Effector CD4-positive, alpha-beta T cell (primary cell): ENCODE measurements at places on chromosomes 6 and 20.

GRCh38 chr20:12276011-12276673 lies 358.4 kb downstream of the BTBD3 start:
- no peak for DNase-seq

GRCh38 chr6:154267508-154268106 lies 89.0 kb downstream of the IPCEF1 start:
- no peak for DNase-seq

DNA sequence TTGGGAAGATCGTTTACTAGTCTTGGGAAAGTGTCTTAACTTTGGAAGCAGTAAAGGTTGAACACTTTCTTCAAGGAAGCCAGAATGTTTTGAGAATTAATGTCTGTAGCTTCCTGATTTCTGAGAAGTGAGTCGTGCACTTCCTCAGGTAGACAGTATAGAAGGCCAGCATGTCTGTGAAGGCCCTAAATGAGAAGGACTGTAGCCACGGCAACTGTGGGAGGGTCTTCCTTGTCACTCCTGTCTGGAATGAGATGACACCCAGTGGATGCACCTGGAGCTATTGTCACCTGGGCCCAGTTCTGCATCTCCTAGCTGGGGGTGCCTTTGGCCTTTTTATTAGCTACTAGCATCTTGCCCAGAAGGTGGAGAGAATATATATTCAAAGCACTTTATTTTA lies 8.8 kb downstream of the STX16 start:
- DNase-seq, result no peak

DNA sequence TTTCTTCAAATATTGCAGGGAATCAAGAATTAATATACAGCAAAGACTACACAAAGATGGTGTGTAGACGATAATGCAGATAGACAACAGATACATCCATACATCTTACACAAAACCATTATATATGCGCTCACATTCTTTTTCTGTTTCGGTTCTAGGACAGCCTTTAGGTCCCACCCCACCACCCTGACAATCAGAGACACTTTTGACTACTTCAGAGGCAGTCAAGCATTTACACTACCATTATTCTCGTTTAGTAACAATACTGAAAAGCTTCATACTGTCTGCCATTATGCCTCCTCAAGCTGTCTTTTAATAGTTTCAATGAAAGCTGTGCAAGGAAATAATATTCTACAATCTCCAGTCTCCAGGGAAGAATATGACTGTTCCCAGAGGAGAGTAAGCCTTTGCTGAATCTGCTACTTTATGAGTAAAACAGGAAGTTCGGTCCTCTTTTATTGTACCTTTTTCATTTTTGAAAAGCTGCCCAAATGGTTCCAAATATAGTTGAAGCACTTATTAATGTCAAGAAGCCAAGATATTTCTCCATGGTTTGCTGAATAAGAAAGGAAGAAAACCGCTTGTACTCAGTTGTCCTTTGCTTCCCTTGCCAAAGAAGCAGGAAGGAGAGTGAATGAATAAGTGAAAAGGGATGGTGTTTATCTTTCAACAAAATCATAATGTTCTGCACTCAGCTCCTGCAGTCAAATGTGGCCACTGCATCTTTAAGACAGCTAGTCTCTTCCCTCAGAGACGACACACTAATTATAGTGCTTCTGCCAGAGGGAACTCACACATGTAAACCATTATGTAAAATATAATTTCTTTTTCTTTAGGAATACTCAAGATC lies 468.3 kb downstream of the CDC5L start:
- no peak for DNase-seq

DNA sequence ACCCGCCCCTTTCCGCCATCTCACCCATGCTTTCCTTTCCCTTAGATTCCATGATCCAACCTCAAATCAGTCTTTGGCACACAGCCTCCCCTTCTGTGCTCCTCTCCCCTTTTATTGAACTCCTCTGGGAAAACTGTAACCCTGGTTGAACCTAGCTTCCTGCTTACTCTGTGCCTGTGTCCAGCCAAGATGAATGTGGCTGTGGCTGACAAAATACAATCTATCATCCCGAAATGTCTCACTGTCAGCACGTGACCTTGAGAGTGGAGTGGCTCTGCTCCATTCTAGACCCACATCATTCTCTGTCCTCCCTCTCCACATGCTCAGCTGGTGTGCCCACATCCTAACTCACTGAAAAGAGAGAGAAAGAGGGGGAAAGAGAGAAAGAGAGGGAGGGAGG lies 11.0 kb downstream of the NCR2 start:
- no peak for DNase-seq

GRCh38 chr6:34573567-34574183 lies 17.5 kb upstream of the SPDEF start:
- DNase-seq, result no peak

DNA sequence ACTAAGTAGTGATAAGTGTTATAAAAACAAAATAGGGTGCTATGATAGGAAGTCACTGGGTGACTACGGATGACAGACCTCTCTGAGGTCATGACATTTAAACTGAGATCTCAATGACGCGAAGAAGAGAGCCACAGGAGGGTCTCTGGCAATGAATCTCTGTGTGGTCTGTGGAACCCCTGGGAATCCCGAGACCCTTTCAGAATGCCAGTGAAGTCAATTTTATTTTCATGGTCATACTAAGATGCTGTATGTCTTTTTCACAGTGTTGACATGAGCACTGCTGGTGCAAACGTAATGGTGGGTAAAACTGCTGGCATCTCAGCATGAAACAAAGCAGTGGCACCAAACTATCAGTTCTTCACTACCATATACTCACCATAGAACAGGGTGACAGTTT lies 155.0 kb downstream of the GJA10 start:
- no peak for DNase-seq

DNA sequence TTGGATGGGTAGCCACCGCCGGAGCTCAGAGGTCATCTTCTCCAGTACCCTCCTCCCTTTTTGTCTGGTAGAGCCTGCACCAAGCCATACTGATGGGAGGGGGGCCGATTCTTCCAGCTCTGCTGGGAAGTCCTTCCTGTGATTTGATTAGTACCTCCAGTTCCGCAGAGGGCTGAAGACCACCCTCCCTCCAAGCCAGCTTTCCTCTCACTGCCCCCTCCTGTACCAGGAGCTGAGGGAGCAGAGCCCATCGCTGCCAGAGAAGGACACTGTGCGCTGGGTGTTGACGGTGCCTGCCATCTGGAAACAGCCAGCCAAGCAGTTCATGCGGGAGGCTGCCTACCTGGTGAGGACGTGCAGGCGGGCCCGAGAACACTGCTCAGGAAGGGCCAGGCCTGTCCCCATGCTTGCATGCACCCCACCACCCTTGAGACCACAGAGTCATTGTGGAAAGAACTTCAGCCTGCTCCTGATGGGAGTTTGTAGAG lies 13.2 kb downstream of the HSPA12B start:
- no peak for DNase-seq

DNA sequence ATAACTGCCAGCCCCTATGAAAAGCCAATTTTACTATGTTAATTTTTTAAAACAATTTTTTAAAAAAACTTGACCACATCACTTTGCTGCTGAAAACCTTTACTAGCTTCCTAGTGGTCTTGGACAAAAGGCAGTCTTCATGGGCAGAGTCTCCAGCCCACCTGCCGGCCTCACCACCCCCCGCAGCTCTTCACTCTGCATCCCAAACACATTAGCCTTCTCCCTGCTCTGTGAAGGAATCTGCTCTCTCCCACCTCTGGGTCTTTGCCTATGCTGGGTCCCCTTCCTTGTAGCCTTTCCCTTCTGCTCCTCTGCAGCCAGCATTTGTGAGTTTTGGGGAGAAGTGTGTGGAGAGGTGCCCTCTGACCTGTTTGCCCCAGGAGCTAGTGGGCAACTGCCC lies 170.7 kb upstream of the MLN start:
- DNase-seq, result no peak

GRCh38 chr6:90127595-90127994 lies 169.0 kb downstream of the BACH2 start:
- DNase-seq, result no peak

DNA sequence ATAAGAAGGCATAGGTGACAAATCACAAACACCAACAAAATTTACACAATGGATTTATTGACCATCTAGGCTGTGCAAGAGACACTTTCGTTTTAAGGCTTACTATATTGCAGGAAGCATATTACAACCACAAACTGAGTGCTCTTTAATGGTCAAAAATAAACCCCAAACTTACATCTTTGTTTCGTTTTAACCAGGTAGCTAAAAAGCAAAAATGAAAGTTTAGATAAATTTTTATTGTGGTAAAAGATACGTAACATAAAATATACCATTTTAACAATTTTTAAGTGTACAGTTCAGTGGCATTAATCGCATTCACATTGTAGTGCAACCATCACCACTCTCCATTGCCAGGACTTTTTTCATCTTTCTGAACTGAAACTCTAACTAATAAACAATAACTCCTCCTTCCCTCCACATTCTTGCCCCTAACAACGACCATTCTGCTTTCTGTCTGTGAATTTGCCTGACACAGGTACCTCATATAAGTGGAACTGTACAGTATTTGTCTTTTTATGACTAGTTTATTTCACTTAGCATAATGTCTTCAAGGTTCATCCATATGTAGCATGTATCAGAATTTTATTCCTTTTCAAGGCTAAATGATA lies 32.3 kb upstream of the DUSP22 start:
- no peak for DNase-seq

DNA sequence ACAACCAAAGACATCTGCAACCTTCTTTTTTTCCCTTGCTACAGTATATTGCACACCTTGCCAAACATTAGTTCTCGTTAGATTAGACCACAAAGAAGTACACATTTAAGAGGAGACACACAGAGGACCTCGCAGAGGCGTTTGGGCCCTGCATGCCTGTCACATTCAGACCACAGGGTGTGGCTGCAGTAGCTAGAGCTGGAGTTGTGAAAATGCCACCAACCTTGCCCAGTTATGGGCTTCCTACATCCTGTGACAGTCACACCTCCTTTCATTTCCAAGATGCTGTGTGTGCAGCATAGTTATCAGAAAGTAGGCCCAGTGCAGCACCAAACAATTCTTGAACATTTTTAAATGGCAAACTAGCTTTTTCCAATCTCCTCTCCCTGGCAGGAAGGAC lies 2.4 kb downstream of the SYNE1 start:
- DNase-seq, result no peak

DNA sequence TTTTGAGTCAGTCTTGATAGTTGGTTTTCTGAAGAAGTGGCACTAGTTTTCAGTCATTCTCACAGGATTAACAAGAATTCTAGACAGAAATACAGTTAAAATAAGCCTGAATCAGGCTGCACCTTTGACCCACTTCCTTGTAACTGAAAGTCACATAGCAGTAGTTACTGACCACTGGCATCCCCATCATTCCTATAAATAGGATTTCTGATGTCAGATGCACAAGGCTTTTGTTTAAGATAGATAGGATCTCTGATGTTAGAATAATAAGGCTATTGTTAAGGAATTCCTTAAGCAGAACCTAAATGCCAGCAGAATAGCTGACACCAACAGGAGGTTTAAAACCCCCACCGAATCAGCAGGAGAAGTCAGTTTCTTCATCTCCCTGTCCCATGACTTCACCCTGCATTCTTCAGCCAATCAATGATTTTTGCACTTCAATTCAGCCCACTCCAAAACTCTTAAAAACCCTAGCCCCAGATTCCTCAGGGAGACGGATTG lies 30.6 kb upstream of the ZBTB24 start:
- DNase-seq, result no peak

- DNase-seq, result peak; percentile 22
Measured at GRCh38 chr6:155314773-155315515, 660 bp upstream of the TFB1M start.
